ENCODE measurements at places on chromosomes 1 and 21. TPM values are rescaled to one million over a fixed set of nuclear protein-coding genes. Genes with fewer than 3 reads are reported as not detected.

The LCE1A gene
- total RNA-seq: not detected

The S100A12 gene
- total RNA-seq: not detected

The FAM72A gene
- 2.3 TPM for total RNA-seq

The CORT gene
- not detected for total RNA-seq

The TMEM61 gene
- not detected for total RNA-seq

The SPOCD1 gene
- total RNA-seq: 62.2 TPM

The NT5C1A gene
- total RNA-seq: not detected

The WNT9A gene
- total RNA-seq: 0.32 TPM

The EBNA1BP2 gene
- total RNA-seq: 91.5 TPM

The NPL gene
- 3.5 TPM for total RNA-seq

The OR6K3 gene
- not detected for total RNA-seq

The PCSK9 gene
- 9.1 TPM for total RNA-seq

The LRRC3 gene
- under 0.01 TPM for total RNA-seq

The HRNR gene
- not detected for total RNA-seq

The OLFM3 gene
- not detected for total RNA-seq

The TRNP1 gene
- 13.2 TPM for total RNA-seq

The KIF17 gene
- total RNA-seq: 2.2 TPM

The LTN1 gene
- 30.0 TPM for total RNA-seq

The FCGR1A gene
- total RNA-seq: not detected

The LBR gene
- 55.7 TPM for total RNA-seq

The EGLN1 gene
- 33.8 TPM for total RNA-seq

The FAM72D gene
- total RNA-seq: 0.43 TPM

The GBP6 gene
- total RNA-seq: not detected

The MORC3 gene
- total RNA-seq: 39.0 TPM

The NIBAN1 gene
- total RNA-seq: 58.9 TPM

The LYPD8 gene
- under 0.01 TPM for total RNA-seq

The TMIGD3 gene
- 0.43 TPM for total RNA-seq

The HAO2 gene
- not detected for total RNA-seq

The S100A7 gene
- total RNA-seq: not detected

The UBE2G2 gene
- total RNA-seq: 86.7 TPM

The ZNF593OS gene
- 0.32 TPM for total RNA-seq

The UROD gene
- total RNA-seq: 136 TPM

Data from fibroblast of villous mesenchyme (primary cell).